Thymus (tissue), 14 donors: ENCODE measurements at places on chromosomes 3 and 15. TPM values are rescaled to one million over a fixed set of nuclear protein-coding genes. Genes with fewer than 3 reads are reported as not detected.

TNFSF10 gene
- 36.9 TPM for total RNA-seq

GOLGA6L1 gene
- not detected for total RNA-seq

PYGO1 gene
- 0.71 TPM for total RNA-seq

CLEC3B gene
- 25.5 TPM for total RNA-seq

FSTL1 gene
- 53.5 TPM for total RNA-seq

IL5RA gene
- 0.85 TPM for total RNA-seq

C15orf40 gene
- total RNA-seq = 19.7 TPM

ADCY5 gene
- 0.76 TPM for total RNA-seq

TIMP4 gene
- 0.66 TPM for total RNA-seq

CCR1 gene
- total RNA-seq = 7.0 TPM

DNA sequence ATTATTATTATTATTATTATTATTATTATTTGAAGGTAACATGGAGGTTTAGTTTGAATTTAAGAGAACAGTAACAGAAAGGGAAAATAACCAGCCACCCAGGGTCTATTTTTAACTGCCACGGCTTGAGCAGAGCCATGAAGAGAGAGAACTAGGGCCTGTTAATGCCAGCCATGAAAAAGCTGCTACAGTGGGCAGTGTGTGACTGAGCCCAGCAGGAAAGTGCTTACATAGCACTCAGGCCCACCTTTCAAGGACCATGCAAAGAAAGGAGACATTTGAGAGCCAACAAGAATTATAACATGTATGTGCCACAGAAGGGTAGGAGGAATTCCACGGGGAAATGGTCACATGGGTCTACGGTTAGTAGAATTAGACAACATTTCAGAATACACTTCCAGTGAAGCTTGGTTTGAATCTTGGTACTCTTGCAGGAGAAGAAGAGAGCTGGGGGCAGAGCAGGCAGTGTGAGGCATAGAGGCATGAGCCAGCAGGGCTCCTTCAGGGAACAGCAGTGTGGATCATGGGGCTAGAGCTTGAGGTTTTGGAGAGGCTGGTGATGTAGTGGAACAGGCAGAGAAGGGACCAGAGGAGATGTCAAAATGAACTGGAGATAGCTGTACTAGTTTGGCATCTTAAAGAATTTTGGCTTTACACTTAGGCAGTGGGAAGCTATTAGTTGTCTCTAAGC is 140.7 kb downstream of the CMSS1 start:
- no peak for DNase-seq

- no peak for DNase-seq
Measured at GRCh38 chr15:51022206-51022605, 72.5 kb downstream of the TNFAIP8L3 start.

GRCh38 chr3:194139071-194139813 is 3.3 kb downstream of the HES1 start:
- no peak for DNase-seq

DNA sequence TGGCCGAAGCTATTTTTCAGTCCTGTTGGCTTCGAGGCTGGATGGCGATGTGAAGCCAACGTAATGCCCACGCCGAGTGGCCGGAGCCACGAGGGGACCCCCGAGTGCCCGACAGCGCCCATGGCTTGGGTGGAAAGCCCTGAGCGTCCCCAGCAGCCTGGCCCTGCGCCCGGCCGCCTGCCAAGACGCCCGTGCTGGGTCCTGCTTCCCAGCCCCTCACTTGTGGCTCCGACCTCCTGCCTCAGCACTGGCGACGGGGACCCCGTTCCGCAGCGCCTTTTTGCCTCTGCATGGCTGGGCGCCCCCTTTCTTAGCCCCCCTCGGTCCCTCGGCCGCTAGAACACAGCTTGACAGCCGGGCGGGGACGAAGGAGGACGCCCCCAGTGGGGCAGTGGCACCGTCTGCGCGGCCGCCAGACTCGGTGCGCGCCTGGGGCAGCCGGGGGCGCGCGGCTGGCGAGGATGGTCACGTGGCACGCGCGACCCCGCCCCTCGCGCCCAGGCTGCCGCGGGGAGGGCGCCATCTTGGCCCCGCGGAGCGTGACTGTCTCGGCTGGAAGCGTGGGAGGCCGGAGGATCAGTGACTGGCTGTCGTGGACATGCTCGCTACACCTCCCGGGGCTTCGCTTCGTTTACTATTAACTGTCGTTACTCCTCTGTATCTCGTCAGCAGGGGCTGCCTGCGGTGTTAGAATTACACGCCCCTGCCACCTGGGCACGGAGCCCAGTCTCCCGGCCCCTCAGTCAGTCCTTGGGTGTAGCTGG is 626 bp upstream of the GPR176 start:
- DNase-seq = peak; percentile 64

- no peak for DNase-seq
Measured at GRCh38 chr3:17091910-17092582, 207.3 kb downstream of the PLCL2 start.

GRCh38 chr3:182729903-182730674 is 63.2 kb upstream of the ATP11B start:
- DNase-seq = no peak

DNA sequence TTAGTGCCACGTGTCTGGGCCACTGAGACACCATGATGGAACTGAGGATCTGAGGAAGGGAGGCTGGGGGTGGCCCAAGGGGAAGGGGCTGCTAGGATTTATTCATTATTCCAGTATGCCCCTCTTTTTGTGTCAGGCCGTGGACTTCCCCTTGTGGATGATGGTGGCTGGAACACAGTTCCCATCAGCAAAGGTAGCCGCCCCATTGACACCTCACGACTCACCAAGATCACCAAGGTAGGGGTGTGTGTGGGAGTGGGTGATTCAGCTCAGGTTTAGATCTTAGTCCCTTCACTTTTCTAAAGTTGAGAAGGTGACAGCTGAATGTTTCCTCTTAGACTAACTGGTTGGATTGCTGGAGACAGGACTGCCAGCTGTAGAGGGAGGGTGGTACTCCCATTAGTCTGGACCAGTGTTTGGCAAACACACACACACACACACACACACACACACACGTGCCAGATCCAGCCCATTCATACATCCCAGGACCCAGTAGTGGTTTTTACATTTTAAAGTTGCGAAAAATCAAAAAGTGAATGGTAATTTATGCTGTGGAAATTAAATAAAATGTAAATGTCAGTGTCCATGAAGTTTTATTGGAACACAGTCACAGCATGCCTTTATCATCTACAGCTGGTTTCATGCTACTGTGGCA is 11.4 kb downstream of the EIF4G1 start:
- DNase-seq = no peak

DNA sequence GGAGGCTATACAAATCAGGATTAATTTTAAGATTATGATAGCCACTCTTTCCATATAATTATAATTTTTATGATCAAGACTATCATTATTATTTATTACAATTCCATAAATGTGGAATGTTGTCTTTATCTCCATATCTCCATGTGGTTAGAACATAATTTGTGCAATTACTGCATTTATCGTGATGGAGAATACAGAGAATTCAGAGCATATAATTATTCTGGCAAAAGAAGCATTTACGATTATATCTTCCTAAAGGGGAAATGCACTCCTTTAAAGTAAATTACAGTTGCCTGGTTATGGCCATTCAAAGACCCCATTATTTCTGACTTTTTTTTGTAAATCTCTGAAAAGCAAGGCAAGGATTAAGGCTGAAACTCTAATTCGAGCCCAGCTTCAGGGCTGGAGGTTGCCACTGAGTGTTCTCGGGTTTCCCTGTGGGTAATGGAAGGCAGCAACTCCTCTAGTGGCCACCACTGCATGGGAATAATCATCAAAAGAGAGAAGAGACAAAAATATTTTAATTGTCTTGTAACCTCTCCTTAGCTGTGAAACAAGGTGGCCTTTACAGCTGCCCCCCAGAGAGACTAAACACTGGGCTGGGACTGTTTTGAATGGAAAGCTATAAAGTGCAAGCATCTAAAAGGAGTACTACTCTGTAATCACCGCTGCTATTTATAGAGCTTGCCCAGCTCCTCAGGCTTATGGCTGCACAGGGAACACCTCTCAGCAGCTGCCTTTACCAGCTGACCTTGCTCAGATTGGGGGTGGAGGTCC is 59.8 kb upstream of the PRTG start:
- no peak for DNase-seq
